ENCODE measurements at places on chromosomes 1 and 21.

DNA sequence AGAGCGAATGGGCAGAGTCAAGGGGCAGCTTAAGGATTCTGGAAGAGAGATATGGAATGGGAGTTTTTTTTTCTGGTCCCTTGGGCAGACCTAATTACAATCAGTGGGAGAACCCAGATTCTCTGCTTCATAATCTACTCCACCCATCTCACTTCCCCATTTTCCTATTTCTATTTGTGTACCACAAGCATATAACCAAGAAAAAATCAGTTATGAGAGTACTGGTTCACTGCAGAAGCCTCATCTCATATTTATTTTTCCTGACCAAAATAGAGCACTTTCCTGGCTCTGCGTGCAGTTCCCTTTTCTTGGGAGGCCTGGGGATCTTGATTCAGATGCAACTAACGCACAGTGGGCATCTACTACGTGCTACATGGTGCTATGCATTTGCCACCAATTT lies 82.2 kb upstream of the SLFNL1 start:
- no peak for DNase-seq

DNA sequence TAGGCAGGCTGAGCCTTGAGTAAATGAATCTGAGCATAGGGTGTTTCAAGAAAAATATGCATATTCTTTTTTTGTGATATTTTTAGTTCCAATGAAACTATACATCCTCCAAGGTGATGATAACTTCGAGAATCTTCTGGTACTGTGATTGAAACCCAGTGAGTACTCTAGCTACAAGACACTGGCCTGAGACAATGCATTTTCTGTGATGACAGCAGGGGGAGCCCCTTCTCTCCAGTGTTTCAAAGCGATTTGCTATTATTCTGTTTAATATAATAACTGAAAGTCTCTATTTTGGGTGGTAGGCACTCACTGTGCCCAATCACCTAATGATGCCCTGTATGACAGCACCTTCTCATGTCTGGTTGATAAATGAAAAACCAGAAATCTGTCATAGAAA lies 12.1 kb downstream of the IRF2BP2 start:
- DNase-seq, result peak; percentile 79

DNA sequence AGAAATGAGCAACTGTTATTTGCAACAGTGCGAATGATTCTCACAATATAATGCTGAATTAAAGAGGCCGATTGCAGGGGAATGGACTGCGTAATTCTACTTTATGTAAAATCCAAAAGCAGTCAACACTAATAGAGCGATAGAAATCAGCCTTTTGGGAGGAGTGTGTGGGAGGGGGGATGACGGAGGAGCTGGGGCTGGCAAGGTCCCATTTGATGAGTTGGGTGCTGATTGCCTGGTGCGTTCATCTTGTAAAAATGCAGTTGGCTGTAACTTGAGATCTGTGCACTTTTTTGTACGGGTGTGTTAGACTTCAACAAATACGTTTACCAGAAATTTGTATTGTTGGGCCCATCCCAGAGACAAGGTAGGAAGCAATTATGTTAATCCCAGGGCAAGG lies 20.7 kb downstream of the TNFRSF8 start:
- no peak for DNase-seq

GRCh38 chr21:29433366-29434059 lies 134.8 kb downstream of the BACH1 start:
- DNase-seq, result no peak

GRCh38 chr1:240499012-240499411 lies 112.9 kb downstream of the GREM2 start:
- DNase-seq, result no peak

DNA sequence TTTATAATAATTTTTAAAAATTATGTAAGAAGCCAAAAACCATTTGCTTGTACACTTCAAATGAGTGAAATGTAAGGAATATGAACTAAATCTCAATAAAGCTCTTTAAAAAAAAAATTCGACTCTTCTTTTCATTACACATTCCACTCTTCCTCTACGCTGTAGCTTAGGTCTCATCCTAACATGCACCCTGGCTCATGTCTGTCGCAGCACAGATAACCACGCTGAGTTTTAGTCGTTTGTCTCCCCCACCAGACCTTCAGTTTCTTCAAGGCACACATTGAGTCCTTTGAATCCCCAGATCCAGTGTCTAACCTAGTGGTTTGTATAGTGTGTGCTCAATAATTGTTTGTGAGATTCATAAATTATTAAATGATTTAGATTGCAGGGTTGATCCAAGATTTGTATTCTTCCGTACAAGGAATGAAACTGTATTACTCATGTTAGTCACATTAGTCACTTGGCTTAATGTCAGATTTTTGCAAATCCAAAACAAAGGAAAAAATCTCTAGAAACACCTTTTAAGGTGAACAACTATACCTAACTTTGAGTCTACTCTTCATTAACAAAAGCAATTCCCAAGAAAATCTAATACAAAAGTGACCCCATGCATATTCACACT lies 57.3 kb downstream of the SLC25A24 start:
- DNase-seq, result no peak

DNA sequence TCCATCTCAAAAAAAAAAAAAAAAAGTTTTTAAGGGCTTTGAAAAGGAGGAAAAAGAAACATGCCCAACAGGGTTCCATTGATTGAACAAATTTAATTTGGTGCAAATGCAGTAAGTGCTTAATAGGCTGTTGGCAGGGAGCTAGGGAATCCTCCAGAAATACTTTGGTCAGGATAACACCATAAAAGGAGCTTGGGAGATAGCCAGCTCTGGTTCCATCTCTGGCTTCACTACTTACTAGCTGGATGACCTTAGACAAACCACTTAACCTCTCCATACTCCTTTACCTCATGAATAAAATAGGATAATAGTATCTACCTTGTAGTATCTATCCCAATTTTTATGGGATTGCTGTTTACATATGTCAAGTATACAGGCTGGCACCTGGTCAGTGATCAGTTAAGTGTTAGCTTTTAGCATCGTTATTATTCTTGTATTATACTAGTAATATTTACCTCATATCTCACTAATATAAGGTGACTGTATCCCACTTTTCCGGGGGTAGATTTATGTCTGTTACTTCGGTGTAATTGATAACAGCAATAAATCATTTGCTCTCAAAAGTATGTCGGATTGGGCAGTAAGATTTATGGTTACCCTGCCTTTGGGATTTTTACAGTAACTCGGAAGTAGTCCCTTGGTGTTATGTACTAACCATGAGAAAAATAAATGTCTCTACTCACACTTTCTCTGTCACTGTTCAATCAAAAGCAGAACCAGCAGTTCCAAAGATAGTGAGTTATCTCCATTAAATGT lies 36.4 kb downstream of the BTG3 start:
- DNase-seq, result no peak

- no peak for DNase-seq
Observed at GRCh38 chr1:216034506-216034905, 388.7 kb downstream of the USH2A start.

DNA sequence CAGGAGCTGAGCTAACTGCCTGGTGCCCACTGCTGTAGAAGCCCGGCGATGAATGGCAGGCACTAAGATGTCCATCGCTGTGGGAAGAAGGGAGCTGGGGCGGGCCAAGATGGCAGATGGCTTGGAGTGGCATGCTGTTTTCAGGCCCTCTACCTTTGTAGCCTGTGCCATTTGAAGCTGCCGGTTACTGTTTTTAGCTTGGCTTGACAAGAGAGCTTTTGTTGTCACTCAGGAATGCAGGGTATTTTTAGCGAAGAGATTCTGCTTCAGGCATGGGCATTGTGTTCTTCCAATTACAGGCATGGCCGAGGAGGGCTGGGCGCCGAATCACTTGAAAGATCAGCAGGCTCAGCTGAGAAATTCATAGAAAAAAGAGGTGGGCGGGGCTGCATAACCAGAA lies 348.7 kb downstream of the RPS6KC1 start:
- DNase-seq, result no peak

GRCh38 chr1:216499581-216500272 lies 76.5 kb upstream of the USH2A start:
- no peak for DNase-seq

GRCh38 chr21:35652872-35653271 lies 407.5 kb downstream of the SETD4 start:
- no peak for DNase-seq

- peak; percentile 65 for DNase-seq
Observed at GRCh38 chr1:19644681-19645410, 735 bp downstream of the NBL1 start.

DNA sequence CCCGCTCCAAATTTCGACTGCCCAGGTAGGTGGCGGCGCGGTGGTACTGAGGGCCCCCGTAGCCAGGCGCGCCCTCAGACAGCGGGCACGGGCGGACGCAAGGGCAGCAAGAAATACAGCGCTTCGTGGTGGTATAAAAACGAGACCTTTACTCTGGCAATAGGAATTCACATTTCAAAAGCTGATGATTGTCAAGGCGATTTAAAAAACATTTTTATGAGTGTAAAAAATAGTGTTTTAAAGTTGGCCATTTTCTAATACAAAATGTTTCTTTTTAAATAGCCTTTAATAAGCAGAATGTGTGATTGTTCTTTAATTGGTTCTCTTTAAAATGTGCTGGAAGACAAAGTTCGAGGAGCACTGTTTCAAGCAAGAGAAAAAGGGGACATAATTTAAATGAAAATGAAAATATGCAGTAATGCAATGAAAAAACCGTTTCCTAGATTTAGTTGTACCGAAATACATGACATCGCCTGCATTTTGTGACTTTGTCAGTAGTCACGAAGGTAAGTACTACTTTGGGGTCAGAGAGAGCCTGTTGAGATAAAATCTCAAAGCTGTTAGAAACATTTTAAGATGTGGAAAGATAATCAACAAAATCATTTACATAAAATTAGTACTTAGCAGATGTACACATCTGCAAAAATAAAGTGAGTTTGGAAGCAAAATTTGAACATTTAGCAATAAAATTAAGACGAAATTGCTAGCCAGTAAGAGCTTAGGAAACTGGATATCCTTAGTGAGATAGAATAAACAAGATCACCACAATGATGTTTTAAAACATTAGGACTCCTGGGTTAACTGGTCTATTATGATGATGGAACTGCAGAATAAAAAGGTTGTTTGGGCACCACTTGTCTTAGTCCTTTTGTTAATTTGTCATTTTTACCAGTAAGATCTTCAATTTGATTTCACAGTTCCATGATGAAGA lies 1.1 kb upstream of the PSMG1 start:
- no peak for DNase-seq

DNA sequence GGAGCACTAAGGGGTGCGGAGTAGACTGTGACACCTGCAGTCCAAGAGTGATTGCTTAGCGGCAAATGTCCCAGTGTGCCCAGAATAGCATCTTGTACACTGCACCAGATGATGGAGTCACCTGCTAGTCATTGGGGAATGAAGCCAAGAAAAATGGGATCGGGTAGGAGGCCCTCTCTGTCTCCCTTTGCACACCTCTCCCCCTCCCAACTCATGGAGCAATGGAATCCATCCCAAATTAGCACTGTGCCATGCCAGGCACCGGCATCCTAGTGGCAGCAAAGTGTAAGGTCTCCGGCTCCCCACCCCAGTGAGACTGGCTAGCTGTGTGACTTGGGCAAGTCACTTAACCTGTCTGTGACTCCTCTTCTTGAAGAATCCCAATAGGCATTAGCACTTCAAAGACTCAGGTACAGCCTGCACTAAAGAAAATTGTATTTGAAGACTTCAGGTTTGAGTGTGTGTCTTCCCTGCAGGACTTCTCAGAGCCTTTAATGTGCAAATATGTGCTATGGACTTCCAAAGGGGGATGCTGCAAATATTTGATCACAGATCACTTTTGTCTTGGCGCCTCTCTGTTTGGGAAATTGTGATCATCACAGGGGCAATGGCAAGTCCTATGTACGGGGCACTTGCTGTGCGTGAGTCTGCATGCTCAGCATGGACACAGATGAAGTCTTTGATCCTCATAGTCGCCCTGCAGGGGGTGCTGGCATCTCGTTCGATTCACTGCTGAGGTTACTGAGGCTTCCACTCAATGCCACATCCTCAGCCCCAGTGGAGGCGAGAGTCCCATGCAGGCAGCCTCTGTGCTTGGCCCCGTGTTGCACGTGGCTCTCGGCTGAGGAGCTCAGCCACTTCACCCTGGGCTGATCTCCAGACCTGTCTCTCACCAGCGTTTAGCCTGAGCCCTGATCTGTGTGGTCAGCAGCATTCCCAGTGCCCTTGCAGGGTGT lies 272.9 kb upstream of the C1orf174 start:
- DNase-seq, result no peak

DNA sequence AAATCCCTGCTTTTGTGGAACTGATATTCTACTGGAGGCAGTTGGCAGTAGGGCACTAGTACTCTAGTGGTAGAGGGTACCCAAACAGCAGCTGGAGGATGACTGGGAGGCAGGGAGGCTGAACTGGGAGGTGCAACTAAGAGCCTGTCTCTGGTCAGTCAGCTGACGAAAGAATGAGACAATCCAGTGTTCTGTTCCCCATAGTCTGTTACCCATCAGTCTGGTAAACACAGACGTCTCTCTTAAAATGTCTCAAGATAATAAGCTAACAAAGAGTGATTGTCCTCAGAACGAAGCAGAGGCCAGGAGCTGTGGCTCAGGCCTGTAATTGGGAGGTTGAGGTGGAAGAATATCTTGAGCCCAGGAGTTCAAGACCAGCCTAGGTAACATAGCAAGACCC lies 30.4 kb downstream of the TFAP2E start:
- DNase-seq, result no peak

- DNase-seq, result no peak
Observed at GRCh38 chr1:224700918-224701531, 84.9 kb downstream of the CNIH3 start.

- no peak for DNase-seq
Observed at GRCh38 chr1:222905151-222905550, 90.3 kb downstream of the DISP1 start.

DNA sequence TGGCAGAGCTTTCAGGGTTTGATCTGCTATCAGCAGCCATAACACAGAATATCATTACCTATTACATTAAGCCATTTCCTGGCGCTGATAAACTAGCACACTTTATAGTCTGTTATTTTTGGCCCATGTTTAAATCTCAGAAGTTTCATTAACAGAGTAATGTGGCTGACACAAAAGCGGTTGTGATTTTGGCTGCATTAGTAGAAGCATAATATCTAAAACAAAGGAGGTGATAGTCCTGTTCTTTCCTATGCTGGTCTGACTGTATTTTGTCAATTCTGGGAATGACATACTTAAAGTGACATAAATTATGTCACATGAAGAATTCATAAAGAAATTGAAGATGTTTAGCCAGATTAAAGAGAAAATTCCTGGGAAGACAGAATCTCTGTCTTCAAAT lies 151.3 kb upstream of the KCND3 start:
- no peak for DNase-seq

DNA sequence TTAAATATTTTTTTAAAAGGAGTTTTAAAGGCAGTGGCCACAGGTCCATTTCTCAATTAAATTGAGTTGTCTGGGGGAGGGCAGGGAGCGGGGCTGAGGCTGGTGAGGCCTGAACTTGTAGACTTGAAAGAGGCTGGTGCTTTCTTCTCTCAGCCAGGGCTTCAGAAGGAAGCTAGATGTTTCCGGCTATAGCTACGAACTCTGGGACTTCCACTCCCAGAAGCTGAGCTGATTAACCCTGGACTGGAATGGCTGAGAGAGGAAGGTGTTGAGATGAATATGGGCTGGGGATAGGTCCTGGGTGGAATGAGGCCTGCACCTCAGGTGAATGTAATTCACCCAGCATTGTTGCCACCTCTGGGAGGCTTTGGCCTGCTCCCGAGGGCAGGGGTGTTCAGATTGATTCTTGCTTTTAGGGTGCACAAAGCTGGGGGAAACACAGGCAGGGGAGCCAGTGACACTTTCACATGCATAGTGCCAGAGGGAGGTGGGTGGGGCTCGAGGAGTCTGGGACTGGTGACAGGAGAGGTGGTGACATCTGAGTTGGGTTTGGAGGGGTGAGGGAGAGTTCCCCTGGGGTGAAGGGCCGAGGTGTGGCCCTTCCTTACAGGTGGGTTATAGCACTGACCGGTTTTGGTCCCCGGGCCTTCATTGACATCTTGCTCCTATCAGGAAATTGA lies 18.2 kb downstream of the LDLRAP1 start:
- peak; percentile 48 for DNase-seq

Data from CD4-positive, alpha-beta T cell treated with Interleukin-17A for 4 hours (primary cell).